H9 (cell line): ENCODE measurements at places on chromosomes 7 and 10.

- H3K36me3 ChIP-seq = peaks cover 16% of the 10 kb centered on the region
- no peaks in the 10 kb centered on the region for H3K27me3 ChIP-seq
- H3K27ac ChIP-seq = no peak overlapping the region
- no peak overlapping the region for H3K4me3 ChIP-seq
Observed at GRCh38 chr10:57017356-57018037, 656.4 kb upstream of the ZWINT start.

DNA sequence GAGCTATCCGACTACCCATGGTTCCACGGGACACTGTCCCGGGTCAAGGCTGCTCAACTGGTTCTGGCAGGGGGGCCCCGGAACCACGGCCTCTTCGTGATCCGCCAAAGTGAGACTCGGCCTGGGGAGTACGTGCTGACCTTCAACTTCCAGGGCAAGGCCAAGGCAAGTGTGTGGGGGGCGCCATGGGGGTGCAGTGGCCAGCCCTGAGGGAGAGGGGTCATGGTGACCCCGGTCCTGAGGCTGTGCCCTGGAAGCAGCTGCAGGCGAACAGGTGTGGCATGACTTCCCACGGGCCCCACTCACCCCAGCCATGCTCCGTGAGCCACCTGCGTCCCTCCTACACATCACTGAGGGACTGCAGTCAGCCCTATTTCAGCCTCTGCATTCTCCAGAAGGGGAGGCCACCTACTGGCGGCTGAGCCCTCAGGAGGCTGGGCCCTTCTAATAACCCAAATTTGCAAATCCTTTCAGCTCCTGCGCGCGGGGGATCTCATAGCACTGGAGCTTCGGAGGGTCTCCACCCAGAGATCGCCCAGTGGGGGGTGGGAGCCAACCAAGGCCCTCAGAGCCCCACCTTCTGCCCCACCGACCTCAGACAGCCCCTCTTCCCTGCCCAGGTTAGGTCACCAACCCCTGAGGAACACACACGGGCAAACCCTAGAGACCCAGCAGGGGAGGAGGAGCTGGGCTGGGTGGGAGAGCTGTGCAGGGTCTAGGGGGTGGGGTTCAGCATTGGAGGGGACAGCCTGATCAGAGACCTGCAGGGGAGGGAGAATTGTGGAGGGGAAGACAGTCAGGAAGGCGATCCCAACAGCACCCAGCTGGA lies 30.8 kb downstream of the SH2B2 start:
- H3K4me1 ChIP-seq = no peaks in the 10 kb centered on the region; the same call in 1 of the 2 replicates
- no peak overlapping the region for H3K27ac ChIP-seq
- no peak overlapping the region for H3K4me3 ChIP-seq
- no peak for DNase-seq
- H3K27me3 ChIP-seq = no peaks in the 10 kb centered on the region

- no peak for DNase-seq
- no peaks in the 10 kb centered on the region for H3K4me1 ChIP-seq
- no peaks in the 10 kb centered on the region for H3K27me3 ChIP-seq
- H3K27ac ChIP-seq = no peak overlapping the region
Observed at GRCh38 chr7:81198766-81199165, 279.9 kb upstream of the SEMA3C start.

GRCh38 chr10:93873420-93874115 lies 20.2 kb upstream of the SLC35G1 start:
- no peak overlapping the region for H3K27ac ChIP-seq
- H3K36me3 ChIP-seq = no peaks in the 10 kb centered on the region
- H3K4me1 ChIP-seq = peaks cover 4% of the 10 kb centered on the region; the same call in 1 of the 2 replicates
- no peak overlapping the region for H3K4me3 ChIP-seq
- no peak for DNase-seq

DNA sequence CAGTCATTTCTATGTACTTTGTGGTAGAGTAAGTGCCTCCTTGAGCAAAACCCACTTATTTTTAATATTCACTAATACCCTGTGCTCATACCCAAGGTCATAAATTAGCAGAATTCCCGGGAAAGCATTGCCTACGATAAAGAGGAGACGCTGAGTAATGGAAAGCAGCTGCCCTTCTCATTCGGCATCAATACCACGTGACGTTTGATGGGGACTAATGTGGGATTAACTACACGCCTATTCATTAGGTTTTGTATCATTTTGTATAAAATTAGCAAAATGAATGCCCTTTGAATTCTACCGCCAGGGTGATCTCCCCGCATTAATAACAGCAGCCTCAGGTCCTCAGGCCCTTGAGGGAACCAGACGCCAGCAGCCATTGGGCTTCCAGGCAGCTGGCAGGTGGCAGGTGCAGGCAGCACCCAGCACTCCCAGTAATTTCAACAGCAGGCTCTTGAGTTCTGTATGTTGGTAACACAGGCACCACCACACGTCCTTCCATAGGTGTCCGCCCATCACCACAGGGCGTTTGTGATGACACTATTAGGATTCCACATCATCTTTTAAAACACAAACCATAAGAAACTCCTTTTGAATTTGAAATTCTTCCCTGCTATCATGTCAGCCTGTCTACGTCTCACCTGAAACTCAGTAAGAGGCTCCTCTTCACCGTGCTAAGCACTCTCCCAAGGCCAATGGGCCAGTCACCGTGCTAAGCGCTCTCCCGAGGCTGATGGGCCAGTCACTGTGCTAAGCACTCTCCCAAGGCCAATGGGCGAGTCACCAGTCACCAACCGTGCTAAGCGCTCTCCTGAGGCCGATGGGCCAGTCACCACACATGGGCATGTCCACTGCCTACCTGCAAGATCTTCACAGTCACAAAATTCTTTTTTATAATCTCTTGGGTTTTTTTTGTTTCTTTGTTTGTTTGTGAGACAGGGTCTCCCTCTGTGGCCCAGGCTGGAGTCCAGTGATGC lies 509.4 kb downstream of the PTPRN2 start:
- H3K36me3 ChIP-seq = no peaks in the 10 kb centered on the region
- no peak overlapping the region for H3K27ac ChIP-seq
- no peaks in the 10 kb centered on the region for H3K4me1 ChIP-seq
- no peaks in the 10 kb centered on the region for H3K27me3 ChIP-seq
- no peak for DNase-seq

DNA sequence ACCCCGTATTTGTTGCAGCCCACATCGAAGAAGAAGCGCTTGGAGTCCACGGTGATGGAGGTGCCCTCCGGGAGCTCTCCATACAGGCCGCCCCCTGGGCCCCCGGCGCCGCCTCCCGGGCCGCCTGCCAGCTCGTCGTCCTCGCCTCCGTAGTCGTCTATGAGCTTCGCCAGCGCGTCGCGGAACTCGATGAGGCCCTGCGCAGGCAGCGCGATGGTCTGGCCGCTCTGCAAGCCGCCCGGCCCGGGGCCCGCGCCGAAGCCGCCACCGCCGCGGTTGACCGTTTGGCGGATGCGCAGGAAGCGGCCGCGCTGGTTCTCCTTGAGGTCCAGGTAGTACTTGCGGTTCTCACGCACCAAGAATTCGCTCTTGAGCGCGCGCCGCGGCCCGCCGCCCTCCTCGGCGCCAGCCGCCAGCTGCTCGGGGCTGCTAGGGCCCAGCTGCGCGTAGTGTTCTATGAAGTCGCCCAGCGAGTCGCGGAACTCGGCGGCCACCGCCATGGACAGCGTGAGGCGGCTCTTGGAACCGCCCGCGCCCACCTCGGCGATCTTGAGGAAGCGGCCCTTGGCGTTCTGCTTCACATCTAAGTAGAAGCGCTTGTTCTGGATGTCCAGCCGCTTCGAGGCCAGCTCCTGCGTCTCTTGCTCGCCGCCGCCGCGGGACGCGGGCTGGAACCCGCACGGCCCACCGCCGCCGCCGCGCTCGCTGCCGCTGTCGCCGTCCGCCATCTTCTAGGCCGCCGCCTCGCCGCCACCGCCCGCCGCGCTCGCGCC lies 523 bp downstream of the PURB start:
- no peak overlapping the region for H3K27ac ChIP-seq
- H3K36me3 ChIP-seq = peaks cover 34% of the 10 kb centered on the region
- H3K4me1 ChIP-seq = peaks cover 6% of the 10 kb centered on the region; the same call in 1 of the 2 replicates

DNA sequence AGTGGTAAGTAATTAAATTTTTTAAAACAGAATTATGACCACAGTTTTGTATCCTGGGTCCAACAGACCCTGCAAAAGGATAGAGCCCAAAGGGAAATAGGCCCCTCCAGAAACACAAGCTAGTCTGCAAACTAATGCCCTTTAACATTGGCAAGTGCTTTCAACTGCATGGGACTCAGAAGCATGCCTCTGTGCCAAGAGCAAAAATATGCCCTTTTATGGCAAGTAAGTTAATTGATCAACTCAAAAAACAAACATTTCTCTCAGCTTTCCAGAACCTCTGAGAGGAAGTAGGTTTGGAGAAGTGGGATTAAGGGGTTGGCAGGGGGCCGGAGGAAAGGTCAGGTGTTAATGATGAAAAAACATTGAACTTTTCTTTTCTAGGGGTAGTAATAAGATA lies 186.6 kb upstream of the PRSS1 start:
- no peaks in the 10 kb centered on the region for H3K4me1 ChIP-seq
- H3K4me3 ChIP-seq = no peak overlapping the region
- H3K27ac ChIP-seq = no peak overlapping the region
- H3K36me3 ChIP-seq = no peaks in the 10 kb centered on the region

GRCh38 chr10:96271016-96271815 lies at the start of gene BLNK:
BLNK (minus strand) TSS chr10:96271569; CDS start chr10:96271398, 171 bp downstream.
- H3K4me1 ChIP-seq = no peaks in the 10 kb centered on the region
- no peak within 1 kb of the TSS for H3K27ac ChIP-seq

- H3K4me1 ChIP-seq = no peaks in the 10 kb centered on the region
- no peaks in the 10 kb centered on the region for H3K27me3 ChIP-seq
- no peak for DNase-seq
- H3K4me3 ChIP-seq = no peak overlapping the region
Observed at GRCh38 chr10:3969876-3970666, 185.1 kb upstream of the KLF6 start.

DNA sequence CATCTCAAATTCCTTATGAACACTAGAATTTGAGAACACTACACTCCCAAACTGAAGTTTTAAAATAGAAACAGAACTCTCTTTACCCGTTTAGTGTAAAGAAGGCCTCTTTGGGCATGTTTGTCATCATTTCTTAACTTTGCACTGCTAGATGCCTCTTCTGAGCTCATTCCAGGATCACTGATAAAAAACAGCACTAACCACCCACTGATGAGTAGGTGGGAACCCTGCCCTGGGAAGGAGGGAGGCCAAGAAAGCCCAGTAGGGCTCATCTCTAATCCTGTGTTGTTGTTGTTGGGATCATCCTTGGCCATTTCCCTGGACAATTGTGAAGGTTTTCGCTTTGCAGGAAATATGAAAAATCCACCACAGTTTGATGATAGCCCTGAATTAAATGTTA lies 68.2 kb downstream of the CUBN start:
- H3K36me3 ChIP-seq = no peaks in the 10 kb centered on the region
- no peak for DNase-seq
- no peaks in the 10 kb centered on the region for H3K27me3 ChIP-seq

GRCh38 chr10:108904163-108904838 lies 1019.0 kb downstream of the XPNPEP1 start:
- no peak for DNase-seq
- no peaks in the 10 kb centered on the region for H3K27me3 ChIP-seq
- H3K4me1 ChIP-seq = no peaks in the 10 kb centered on the region
- H3K36me3 ChIP-seq = no peaks in the 10 kb centered on the region
- no peak overlapping the region for H3K4me3 ChIP-seq
